Skin of body (tissue), 3 donors: ENCODE measurements at places on chromosomes 16 and 17. TPM values are rescaled to one million over a fixed set of nuclear protein-coding genes. Genes with fewer than 3 reads are reported as not detected.

DNA sequence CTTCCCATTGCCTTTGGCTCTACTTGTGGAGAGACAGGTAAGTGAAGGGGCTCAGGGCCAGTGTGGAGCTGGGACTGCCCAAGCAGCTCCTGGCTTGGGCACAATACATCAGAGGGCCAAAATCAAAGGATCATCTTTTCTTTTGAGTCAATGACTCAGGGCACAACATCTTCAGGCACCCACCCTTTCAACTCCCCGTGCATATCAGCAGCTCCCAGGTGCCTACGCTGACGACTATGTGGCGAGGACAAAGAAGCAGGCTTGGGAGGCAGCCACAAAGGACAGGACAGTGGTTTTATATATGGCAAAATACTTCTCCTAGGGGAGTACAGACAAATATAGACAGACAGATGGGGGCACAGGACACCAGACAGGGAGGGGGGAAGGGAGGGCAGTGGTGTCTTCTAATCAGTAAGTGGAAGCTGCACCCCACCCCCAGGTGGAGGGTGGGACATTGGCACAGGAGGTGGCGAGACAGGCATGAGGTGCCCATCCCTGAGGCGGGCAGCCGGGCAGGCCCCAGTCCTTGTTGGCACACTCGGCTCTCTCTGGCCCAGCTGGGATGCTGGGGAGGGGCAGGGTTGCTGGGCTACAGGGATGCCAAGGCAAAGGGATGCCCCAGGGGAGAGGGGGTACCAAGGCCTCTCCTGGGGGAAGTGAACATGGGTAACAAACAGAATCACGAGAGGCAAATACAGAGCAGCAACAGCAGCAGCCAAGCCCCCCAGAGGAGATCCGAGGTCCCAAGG, 7.7 kb upstream of the ARL5C start:
- DNase-seq, result no peak

DNA sequence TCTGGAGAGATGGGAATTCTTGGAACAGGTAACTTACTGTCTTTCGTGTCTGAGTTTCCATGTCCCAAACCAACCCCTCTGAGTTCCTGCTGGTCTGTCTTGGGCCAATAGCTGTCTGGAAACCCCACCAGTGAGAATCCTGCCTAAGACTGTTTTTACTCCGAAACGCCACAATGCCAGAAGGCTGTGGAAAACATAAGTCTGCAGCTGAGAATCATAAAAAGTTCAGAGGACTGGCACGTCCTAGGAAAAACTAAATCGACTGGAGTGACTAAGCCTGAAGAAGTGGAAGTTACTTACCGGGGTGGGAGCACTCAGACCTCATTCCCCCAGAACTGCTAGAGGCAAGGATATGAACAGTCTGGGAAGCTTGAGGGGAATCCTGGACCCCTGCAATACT, 13.3 kb downstream of the LRRC75A start:
- peak; percentile 61 for DNase-seq

- no peak for DNase-seq
Measured at GRCh38 chr17:82317394-82318168, at the start of gene CD7. TSS of gene CD7 (minus strand) at chr17:82317608. CDS start at chr17:82317495, 113 bp downstream.

DNA sequence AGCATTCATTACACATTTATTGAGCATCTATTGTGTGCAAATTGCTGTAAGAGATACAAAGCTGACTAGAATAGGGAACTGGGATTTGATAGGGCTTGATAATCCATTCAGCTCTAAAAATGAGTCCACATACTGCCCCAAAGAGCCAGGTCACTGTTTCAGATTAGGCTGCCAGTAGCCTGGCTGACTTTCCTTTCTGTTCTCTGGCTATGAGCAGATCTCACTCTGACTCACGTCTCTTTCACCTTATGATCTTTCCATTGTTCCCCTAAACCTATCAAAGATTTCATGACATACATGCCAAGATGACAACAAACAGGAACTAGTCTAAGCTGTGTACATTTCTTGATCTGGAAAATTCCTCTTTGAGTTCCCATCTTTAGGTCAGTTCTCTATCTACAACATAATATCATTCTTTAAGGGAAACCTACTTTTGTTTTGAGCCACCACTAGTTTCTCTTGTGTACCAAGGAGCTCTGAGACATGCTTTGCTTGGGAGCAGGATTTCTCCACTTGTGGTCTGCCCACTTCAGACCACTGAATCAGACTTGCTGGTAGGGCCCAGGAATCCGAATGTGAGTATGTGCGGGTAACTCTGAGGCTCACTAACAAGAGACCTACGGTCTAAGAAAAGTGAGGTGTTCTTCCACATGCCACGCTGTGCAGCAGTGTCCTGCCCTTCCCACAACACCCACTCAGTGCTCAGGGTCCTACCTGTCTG, 40.9 kb upstream of the ICAM2 start:
- DNase-seq, result no peak

DNA sequence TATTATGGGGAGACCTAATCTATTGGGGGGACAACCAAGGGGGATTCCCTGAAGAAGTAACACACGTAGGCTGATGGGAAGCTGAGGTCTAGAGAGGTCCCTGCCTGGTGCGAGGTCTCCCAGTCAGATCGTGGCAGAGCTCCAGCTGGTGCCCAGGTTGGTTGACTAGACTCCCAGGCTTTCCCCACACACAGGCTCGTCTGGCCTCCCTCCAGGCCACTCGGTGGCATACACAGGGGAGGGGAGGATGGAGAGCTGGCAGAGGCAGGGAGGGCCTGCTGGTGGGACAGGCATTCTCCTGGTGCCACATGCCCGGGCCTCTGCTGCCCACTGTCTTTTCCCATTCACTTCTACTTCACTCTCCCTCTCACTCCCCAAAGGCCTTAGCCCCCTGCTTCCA, 8.5 kb upstream of the SOCS3 start:
- DNase-seq, result no peak

GRCh38 chr16:19288872-19289799, 3.6 kb downstream of the CLEC19A start:
- no peak for DNase-seq

DNA sequence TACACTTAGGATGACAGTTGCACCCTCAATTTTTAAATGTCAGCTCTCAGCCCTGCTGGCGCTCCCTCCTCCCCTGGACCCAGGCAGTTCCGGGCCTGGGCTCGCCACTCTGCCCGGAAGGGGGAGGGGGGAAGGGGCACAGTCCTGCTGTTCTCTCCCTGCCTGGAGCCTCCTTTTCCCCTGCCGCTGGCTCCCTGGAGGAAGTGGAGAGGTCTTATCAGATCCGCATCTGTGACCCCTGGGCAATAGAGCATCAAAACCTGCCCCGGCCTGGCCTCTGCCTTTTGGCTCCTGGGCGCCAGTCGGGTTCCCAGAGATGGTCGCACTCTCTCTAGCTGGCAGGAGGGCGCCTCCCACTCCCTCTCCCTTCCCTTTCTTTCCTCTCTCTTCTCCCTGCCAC, 149.3 kb downstream of the IRF8 start:
- DNase-seq, result no peak

DNA sequence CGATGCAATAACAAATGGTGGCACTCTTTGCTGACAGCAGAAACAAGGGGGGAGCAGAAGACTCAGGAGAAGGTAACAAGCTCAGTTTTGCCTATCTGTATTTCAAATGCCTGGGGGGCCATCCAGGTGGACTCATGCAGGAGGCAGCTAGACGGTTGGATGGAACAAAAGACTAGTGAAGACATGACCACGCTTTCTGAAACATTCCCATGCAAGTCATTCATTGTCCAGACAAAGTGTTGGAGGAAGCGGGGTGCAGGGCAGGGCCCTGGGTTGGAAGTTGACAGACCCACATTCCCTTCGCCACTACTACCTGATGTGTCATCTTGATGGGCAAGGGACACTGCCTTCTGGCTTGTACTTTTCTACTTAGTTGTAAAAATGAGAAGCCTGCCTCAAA, 29.8 kb upstream of the CRYBA1 start:
- DNase-seq, result no peak

DNA sequence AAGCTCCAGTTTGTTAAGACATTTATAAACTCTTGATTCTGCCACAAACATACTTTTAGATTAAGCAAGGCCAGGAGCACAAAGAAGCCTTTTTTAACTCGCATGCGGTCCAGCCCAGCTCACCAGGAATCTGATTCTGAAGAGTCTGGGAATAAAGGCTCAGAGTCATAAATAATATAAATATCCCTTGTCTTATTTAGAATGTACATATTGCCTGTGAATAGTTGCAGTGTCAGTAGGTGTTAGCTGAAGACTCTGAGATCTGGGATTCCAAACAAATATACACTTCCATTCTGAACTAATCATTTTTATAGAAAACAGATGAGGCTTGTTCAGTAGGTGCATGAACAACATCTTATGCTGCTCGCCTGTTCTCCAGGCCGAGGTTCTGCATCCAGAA, 59.1 kb upstream of the ELAC2 start:
- DNase-seq, result peak; percentile 37

DNA sequence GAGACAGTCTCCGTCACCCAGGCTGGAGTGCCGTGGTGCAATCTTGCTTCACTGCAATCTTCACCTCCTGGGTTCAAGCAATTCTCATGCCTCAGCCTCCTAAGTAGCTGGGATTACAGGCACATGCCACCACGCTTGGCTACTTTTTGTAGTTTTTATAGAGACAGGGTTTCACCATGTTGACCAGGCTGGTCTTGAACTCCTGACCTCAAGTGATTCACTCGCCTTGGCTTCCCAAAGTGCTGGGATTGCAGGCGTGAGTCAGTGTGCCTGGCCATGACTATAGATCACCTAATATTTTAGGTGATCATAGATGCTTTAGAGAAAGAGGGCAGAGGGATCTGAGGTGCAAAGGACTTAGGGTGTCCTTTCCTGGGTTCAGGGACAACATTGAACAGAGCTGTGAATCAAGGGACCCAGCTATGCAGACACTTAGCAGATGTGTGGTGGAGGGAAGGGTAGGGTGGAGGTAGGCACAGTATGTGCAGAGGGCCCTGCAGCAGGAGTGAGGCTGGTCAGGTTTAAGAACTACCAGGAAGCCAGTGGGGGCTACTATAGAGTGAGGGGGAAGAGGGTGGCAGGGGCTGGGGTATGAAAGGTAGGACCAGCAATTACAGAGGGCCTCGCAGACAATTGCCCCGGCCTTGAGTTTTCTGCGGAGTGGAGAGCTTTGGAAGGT, 116.5 kb downstream of the CMIP start:
- no peak for DNase-seq

GRCh38 chr16:30663820-30664219, 5.6 kb downstream of the FBRS start:
- DNase-seq, result no peak

DNA sequence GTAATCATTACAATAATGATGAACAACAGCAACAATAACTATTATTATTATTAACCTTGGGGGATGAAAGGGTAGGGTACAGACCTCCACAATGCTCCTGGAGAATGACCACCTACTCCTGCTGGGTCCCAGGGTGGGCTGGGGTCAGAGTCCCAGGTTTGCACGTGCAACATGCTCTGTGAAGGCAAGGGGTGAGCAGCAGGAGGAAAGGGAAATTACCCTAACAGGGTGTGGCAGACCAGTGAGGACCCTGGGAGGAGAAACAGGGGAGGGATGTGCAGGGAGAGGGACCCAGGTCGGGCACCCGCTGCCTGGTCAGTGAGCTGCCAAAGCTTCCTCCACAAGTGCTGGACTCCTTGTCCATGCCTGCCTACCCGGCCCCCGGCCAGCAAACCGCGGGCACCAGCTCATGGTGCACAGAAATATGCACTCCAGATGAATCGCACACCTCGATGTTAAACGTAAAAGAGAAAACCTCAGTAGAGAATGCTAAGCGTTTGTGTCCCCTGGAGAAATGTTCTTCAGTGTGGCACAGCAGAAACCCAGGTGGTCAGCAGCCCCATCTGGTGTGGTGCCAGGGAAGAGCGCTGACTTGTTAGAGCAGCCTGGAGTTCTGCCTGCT, 767.1 kb downstream of the KCNJ18 start:
- DNase-seq, result no peak

DNA sequence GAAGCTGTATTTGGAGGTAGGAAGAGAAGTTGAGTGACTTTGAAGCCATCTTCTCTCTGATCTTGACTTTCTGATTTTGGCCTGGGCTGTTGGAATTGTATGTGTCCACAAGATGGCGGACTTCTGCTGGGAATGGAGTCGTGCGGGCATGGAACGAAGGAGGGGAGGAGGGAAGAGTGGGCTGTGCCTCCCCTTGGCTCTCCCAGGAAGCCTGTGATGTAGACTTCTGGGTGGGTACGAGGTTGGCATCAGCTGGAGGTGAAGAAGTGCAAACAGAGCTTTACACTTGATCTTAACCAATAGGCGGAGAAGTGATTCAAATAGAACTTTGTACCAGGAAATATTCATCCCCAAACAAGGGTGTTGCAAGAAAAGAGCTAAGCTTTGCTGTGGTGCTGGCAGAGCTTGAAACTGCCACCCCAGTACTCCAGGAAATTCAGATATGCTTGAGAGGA, 7.4 kb upstream of the TMEM220 start:
- peak; percentile 19 for DNase-seq

DNA sequence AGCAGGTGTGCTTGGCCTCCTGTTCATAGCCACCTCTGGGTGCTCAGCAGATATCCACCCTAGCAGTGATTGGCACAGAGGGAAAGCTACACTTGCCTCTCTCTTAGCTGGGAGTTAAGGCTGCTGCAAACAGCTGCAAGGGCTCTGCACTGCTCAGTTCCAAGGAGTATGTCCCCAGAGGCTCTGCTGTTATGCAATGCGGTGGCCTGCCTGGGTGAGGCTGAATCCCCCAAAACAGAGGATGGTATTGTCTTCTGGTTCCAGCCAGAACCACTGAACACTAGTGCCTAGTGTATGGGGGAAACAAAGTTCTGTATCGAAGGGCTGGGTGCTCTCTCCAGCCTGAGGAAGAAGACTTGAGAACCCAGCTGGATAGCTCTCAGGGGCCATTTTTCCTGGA, 16.8 kb downstream of the TMEM94 start:
- DNase-seq, result no peak

Gene KRTAP2-2
- 6.5 TPM for total RNA-seq

Gene DHRS7C
- total RNA-seq, result 15.9 TPM

Gene RPTOR
- 22.0 TPM for total RNA-seq

Gene P2RX5
- 1.5 TPM for total RNA-seq

Gene MNT
- 10.5 TPM for total RNA-seq

Gene SKAP1
- total RNA-seq, result 0.89 TPM

Gene DYNLRB2
- total RNA-seq, result 0.59 TPM

Gene NEUROD2
- total RNA-seq, result not detected

Gene MATCAP1
- 13.9 TPM for total RNA-seq

Gene PRMT7
- total RNA-seq, result 44.6 TPM

Gene SCIMP
- total RNA-seq, result 0.99 TPM
